ENCODE measurements at places on chromosomes 13 and 19.

DNA sequence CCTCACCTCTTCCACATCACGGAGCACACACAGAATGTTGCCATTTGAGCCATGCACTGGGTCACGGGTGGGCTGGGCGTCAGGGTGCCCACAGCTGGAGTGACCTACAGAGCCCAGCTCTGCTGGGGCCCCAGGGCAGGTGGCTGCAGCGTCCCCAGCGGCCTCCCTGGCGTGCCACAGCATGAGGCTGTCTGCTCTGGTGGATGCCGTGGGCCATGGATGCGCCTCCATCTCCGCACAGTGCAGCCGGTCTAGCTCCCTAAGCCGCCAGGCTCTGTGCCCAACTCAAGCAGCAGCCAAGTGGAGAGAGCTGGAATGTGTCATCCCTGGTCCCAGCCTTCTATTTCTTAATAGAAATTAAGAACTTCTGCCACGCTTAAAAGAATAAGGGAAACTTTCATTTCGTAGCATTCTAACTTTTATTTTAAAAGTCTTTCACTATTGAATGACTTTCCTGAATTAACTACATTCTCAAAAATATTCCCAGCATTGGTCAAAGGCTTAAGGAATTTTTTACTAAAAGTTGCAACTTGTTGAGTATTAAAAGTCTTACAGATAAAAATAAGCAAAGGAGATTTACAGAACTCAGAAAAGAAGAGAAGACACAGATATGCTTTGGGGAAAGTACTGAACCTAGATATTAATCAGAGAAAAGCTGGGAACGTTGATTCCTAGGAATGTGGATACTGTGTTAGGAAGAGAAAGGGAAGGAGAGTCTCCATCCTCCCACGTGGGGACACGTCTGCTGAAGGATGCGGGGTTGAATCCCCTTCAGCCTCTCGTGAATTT, 59.3 kb downstream of the ATP11A start:
- no peak for DNase-seq
- H3K36me3 ChIP-seq = no peaks in the 10 kb centered on the region
- H3K4me1 ChIP-seq = no peaks in the 10 kb centered on the region
- no peaks in the 10 kb centered on the region for H3K27me3 ChIP-seq
- H3K27ac ChIP-seq = no peak overlapping the region

DNA sequence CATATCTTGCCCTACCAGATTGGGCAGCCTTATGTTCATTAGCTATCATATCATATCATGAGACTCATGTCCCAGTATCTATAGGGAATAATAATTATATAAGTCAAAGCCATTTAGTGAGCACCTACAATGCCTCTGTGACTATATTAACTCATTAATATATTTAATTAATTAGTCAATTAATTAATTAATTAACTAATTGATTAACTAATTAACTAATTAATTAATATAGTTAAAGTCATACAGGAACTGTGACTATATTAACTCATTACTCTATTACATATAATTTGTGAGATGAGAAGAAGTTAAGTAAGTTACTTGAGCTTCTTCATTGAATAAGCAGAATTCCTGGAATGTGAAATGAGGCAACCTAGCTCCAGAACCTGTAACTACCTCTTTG, 588.3 kb upstream of the SLITRK1 start:
- H3K4me3 ChIP-seq = no peak overlapping the region
- no peaks in the 10 kb centered on the region for H3K27me3 ChIP-seq
- H3K4me1 ChIP-seq = no peaks in the 10 kb centered on the region
- no peak overlapping the region for H3K27ac ChIP-seq

- H3K4me1 ChIP-seq = no peaks in the 10 kb centered on the region
- no peak for DNase-seq
- H3K36me3 ChIP-seq = no peaks in the 10 kb centered on the region
- no peak overlapping the region for H3K4me3 ChIP-seq
Measured at GRCh38 chr13:40190641-40191100, 475.8 kb downstream of the FOXO1 start.

- H3K27ac ChIP-seq = peak overlapping the region; percentile 92
- H3K4me1 ChIP-seq = peaks cover 40% of the 10 kb centered on the region
- H3K36me3 ChIP-seq = no peaks in the 10 kb centered on the region
- H3K27me3 ChIP-seq = no peaks in the 10 kb centered on the region
Measured at GRCh38 chr19:45769821-45770191, 754 bp upstream of the SIX5 start.

DNA sequence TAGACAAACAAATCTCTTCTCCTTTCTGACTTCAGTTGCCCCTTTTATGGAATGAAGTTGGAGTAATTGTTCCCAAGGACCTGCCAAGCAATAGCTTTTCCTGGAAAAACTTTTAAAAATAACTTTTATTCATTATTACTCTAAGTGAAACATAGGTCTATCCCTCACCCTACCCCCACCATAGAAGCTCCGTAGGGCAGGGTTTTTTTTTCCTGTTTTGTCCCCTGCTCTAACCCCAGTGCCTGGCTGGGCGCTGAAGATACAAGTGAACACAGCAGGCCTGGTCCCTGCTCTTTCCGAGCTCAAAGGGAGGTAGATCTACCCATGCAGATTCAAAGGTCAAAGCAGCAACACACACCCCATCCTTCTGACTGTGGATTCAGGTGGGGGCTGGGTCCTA, 8.7 kb upstream of the GNG8 start:
- H3K4me1 ChIP-seq = peaks cover 1% of the 10 kb centered on the region
- no peak overlapping the region for H3K4me3 ChIP-seq
- H3K27ac ChIP-seq = no peak overlapping the region
- no peak for DNase-seq

DNA sequence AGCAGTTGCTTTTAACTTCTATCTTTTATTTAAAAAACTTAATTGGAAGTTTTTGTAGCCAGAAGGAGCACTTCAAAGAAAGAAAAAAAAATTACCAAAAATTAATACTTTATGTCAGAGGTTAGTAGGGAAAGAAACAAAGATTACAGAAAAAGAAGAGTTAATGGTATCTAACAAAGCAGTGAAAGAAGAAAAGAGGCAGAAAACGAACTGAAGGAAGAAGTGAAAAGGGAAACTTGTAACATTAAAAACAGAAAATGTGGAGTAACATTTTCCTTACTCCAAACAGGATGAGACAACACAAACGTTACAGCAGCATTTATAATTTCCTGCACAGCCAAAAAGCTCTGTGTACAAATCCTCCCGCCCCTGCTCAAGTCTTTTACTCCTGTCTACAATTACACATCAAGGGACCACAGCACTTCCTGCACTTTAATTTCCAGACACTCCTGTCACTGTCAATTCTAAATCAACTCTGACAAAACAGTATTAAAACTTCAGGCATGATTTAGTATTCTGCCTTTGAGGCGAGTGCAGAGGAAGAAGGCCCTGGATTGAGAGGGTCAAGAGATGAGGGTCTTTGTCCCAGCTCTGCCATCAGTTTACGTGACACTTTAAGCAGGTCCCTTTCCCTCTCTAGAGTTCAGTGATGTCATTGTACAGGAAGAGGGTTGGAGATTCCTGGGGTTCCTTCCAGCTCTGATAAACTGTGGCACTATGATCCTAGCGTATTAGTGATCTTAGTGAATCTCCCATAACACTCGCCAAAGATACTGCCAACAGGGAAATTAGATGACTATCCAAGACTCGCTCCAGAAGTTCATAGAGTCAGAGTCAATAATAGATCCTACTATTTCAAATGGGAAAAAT, 53.2 kb upstream of the LSM14A start:
- H3K36me3 ChIP-seq = no peaks in the 10 kb centered on the region
- no peak overlapping the region for H3K4me3 ChIP-seq
- DNase-seq = no peak
- H3K27me3 ChIP-seq = no peaks in the 10 kb centered on the region
- no peak overlapping the region for H3K27ac ChIP-seq

GRCh38 chr13:41699759-41700158, 242.4 kb downstream of the RGCC start:
- H3K27me3 ChIP-seq = no peaks in the 10 kb centered on the region
- H3K36me3 ChIP-seq = no peaks in the 10 kb centered on the region
- no peak overlapping the region for H3K27ac ChIP-seq
- no peak overlapping the region for H3K4me3 ChIP-seq

DNA sequence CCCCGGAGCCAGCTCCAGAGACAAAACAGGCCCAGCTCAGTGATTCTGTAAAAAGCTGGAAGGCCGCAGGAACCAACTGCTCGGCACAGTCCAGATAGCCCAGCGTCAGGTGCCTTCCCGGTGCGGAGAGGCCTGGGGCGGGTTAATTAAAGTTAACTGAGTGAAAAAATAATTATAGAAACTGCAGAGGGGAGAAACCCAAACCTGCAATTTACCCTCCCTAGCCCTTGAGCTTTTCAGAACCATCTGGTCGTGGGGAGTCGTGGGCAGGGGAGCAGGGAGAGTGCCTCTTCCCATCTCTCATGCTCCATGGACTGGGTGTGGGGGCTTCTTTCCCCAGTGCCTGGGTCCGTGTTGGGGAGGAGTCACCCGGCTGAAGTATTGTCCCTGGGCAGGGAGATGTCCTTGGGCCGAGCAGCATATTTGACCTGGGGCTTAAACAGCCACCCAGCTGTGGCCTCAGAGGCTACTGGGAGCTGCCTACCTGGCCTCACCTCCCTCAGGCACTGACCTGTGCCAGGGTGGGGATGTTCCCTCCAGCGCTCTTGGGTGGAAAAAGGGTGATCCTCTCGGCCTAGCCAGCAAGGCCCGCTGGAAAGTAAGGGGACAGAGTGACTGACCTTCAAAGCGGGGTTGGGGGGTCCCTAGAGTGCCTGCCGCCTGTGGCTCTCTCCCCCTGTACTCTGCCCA, 65.9 kb downstream of the CHST8 start:
- H3K27me3 ChIP-seq = peaks cover 2% of the 10 kb centered on the region
- no peak overlapping the region for H3K4me3 ChIP-seq
- no peak overlapping the region for H3K27ac ChIP-seq
- no peaks in the 10 kb centered on the region for H3K4me1 ChIP-seq

DNA sequence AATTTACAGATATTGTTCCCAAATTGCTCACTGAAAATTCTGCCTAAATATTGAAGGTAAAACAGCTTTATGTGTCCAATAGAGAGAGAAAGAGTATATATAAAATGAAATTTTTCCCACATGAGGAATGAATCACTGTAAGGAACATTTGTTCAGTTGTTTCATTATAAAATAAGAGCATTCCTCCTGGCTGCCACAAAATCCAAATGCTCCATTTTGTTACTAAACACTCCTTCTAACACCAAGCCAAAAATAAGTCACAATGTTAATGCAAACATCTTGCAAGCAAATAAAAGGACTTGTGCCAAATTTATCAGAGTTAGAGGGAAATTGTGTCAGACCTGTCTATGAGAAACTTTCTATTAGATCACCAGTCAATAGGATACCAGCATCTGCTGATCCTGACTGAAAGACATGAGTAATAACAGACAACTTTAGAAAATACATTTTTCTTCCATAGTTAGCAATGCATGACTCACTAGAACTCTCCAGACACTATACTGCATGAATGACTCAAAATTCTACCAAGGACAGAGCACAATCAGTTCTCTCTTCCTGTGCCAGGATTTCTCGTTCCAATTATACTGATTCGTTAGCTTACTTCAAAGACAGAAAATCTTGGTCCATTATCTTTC, 83.5 kb upstream of the FNDC3A start:
- no peaks in the 10 kb centered on the region for H3K27me3 ChIP-seq
- H3K4me1 ChIP-seq = peaks cover 1% of the 10 kb centered on the region
- no peak overlapping the region for H3K27ac ChIP-seq
- no peak overlapping the region for H3K4me3 ChIP-seq

GRCh38 chr19:32251634-32252332, 93.6 kb upstream of the ZNF507 start:
- H3K27ac ChIP-seq = no peak overlapping the region
- no peaks in the 10 kb centered on the region for H3K27me3 ChIP-seq
- no peak overlapping the region for H3K4me3 ChIP-seq
- H3K4me1 ChIP-seq = no peaks in the 10 kb centered on the region

DNA sequence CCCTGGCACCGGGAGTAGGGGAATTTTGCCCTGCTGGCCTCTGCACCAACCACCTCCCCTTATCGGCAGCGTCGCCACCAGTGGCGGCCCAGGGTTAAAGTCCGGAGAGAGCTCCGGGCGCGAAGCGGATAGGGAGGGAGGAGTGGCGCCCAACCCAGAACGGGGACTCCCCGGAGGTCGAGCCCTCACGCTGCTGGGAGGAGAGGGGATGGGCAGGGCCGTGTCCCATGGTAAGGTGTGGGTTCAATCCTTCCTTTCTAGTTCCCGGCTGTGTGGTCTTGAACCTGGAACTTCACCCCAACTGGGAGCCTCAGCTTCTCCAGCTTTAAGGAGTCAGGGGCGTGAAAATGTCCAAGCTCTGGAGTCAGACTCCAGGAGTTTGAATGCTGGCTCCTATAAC, 23.3 kb upstream of the BCL3 start:
- H3K27me3 ChIP-seq = no peaks in the 10 kb centered on the region
- peak overlapping the region; percentile 56 for H3K4me3 ChIP-seq
- H3K36me3 ChIP-seq = no peaks in the 10 kb centered on the region

DNA sequence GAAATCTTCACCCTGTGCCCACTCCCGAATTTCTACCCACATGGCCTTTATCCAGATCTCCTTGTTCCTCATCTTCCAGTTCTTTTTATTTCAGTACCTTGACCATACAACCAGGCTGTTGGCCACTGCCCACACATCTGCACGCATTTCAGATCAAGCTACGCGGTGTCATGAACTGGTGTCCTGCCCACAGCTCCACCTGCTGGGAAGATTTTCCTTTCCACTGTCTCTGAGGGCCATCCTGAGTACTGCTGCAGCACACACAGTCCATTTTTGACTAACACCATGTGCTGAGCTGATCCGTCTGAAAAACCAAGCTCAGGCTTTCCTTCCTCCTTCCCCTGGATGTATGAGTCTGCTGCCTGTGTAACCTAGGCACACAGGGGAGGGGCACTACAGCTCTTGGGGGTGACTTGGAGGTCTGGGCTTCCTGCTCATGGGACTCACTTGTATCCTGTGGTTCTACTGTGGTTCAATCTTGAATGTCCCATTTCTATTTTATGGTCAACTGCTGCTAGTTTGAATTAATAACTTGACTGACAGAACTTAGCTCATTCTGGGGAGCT, 71.9 kb downstream of the WASF3 start:
- H3K4me1 ChIP-seq = no peaks in the 10 kb centered on the region
- no peak for DNase-seq
- no peaks in the 10 kb centered on the region for H3K36me3 ChIP-seq
- H3K4me3 ChIP-seq = no peak overlapping the region

DNA sequence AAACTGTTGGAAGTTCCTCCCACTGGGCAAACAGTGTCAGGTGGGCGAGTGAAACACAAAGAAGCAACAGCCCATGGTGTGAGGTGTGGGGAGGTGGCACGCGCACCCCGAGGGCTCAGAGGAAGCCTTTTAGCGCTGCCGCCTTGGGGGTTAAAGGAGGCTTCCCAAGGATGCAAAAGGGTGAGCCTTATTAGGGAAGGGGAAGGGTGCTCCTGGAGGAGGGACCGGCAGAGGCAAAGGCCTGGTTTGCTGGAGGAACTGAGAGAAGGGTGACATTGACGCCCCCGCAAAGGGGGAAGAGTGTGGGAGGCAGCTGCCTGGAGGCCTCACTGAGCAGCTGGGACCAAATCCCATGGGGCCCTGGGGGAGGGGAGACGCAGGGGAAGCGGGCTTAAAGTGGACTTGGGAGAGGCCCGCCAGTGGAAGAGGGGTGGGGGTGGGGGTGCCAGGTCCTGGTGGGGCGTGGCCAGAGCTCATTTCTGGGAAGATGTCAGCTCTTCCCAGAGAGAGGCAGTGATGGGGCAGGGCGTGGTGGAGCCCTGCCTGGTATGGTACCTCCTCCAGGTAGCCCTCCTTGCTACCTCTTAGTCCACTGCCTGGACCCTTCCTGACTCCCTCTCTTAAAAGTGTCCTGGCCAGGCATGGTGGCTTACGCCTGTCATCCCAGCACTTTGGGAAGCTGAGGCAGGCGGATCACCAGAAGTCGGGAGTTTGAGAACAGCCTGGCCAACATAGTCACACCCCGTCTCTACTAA, 12.0 kb upstream of the FCHO1 start:
- no peaks in the 10 kb centered on the region for H3K4me1 ChIP-seq
- H3K36me3 ChIP-seq = peaks cover 3% of the 10 kb centered on the region
- H3K27me3 ChIP-seq = no peaks in the 10 kb centered on the region
- DNase-seq = no peak
- no peak overlapping the region for H3K4me3 ChIP-seq

Data from liver (tissue), 10 donors.